Transverse colon (tissue), 4 donors: ENCODE measurements at places on chromosomes 13 and 19.

- no peak for DNase-seq
Observed at GRCh38 chr19:42291435-42291810, 10.5 kb upstream of the PRR19 start.

- no peak for DNase-seq
Observed at GRCh38 chr19:7823686-7824301, 6.2 kb upstream of the EVI5L start.

DNA sequence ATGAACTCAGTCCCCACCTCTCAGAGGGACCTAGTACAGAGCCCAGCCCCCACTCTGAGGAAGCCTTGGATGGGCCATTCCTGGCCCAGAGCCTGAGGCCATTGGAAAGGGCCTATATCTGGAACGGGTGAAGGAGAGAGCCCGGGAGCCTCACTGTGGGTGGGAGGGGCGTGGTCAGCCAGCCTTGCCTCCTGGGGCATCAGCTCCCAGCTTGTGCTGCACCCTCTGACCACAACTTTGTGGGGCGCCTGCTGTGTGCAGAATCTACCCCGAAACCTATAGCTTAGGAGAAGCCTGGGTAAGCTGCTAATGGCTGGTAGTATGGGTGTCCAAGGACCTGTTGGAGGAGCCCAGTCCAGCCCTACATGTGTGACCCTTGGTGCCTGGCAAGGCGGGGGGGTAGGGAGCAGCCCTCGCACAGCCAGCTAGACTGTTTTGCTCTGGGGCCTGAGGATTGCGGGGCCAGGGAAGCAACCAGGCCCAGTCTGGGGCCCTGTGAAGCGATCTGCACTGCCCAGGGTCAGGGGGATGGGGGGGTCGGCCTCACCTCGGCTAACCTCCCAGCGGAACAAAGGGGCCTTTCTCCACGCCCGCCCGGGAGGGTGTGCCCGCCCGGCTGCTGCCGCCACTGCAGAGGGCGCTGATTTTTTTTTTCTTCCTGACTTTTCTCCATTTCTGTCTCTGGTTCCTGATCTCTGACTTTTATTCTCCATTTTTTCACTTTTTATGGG, 42.3 kb downstream of the LYL1 start:
- DNase-seq: peak; percentile 35

- DNase-seq: no peak
Observed at GRCh38 chr13:38804061-38804460, 117.2 kb downstream of the FREM2 start.

DNA sequence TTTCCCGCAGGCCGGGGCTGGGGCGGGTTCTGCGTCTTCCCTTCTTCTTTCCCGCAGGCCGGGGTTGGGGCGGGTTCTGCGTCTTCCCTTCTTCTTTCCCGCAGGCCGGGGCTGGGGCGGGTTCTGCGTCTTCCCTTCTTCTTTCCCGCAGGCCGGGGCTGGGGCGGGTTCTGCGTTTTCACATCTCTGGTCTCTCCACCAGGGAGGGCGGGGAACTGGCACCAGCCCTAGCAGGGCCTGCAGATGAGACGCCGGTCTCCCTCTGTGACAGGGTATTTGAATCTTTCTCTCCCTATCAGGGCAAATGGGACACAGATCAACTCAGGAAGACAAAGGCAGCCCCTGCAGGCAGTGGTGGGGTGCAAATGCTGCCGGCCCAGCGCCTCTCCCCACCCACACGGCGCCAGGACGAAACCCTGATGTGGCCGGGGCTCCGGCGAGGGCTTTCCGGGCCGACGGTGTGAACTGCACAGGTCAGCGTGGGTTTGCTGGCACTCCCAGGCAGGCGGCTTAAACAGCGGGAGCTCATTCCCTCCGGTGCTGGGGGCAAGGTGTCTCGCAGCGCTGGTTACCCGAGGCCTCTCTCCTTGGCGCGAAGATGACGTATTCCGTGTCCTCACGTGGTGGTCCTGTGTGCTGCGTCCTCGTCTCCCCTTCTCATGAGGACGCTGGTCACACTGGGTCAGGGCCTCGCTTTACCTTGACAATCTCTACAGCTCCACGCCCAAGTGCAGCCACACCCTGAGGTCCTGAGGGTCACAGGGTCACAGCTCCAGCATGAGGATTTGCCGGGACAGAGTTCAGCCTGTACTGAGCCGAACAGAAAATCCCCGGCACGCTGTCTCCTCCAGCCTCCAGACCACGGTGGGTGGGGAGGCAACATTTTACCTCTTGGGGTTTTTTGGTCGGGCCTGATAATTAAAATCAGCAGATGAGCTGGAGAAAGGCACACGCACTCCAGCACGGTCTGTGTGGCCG, 717 bp upstream of the C13orf46 start:
- no peak for DNase-seq

DNA sequence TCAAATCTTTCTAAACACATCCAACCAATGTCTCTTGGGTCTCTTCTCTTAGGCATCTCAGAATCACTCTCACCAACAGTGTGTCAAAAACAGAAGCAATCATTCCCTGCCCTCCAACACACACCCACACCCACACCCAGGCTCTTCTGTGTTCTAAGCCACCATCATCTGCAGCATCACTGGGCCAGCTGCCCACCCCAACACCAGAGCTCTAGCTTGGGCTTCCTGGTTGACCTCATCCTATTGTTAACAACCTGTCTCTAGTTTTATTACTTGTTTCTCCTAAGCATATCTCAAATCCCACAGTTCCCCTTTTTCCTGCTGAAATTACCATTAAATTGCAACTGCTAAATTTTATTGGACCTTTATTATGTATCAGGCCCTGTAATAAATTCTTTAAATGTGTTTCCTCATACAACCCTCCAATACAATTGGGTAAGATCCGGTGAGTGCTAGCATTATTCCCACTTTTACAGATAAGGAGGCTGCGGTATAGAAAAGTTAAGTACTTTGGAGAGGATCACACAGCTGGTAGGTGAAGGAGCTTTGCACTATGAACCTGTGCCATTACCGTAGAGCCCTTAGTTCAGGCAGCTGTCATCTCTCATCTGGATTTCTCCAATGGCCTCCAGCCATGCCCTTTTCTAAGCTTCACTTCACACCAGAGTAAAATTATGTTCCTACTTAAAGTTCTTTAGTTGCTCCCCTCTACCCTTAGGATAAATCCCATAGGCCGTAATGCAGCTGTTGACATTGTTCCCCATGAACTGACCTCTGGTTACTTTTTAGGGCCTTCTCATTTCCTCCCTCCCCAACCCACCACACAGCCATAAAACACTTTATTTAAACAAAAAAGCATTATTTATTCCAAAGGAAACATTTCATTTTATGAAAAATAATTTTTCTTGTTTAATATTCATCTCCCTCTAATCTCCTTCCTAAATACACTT, 227.7 kb downstream of the B3GLCT start:
- DNase-seq: no peak
